Occipital lobe (tissue), 3 donors: ENCODE measurements at places on chromosomes 4 and X. TPM values are rescaled to one million over a fixed set of nuclear protein-coding genes. Genes with fewer than 3 reads are reported as not detected.

Gene NOX1
- total RNA-seq: not detected

Gene IBSP
- not detected for total RNA-seq

Gene CSAG3
- not detected for total RNA-seq

Gene NEUROG2
- total RNA-seq: 10.1 TPM

Gene PWWP3B
- 1.4 TPM for total RNA-seq

Gene SPINK2
- not detected for total RNA-seq

Gene TRIM61
- total RNA-seq: 2.5 TPM

Gene ARMCX4
- total RNA-seq: 14.5 TPM

Gene NWD2
- total RNA-seq: 44.5 TPM

Gene IGFBP7
- 27.1 TPM for total RNA-seq

Gene SLC25A6
- total RNA-seq: 126 TPM

Gene SPACA5
- total RNA-seq: not detected

Gene NEXMIF
- 57.1 TPM for total RNA-seq

Gene NSG1
- total RNA-seq: 218 TPM

Gene SSX2
- not detected for total RNA-seq

Gene ADGRG4
- not detected for total RNA-seq

Gene FREM3
- 0.16 TPM for total RNA-seq

Gene CT45A1
- not detected for total RNA-seq

Gene ZNF630
- 8.4 TPM for total RNA-seq

Gene MAGEA10
- total RNA-seq: not detected

Gene DRP2
- total RNA-seq: 4.2 TPM

Gene PCDH10
- 43.8 TPM for total RNA-seq

Gene ADH1A
- total RNA-seq: not detected
